NCI-H2081 treated with DMSO at 0.1 percent for 48 hours (cell line): ENCODE measurements at places on chromosomes 3 and 15.

DNA sequence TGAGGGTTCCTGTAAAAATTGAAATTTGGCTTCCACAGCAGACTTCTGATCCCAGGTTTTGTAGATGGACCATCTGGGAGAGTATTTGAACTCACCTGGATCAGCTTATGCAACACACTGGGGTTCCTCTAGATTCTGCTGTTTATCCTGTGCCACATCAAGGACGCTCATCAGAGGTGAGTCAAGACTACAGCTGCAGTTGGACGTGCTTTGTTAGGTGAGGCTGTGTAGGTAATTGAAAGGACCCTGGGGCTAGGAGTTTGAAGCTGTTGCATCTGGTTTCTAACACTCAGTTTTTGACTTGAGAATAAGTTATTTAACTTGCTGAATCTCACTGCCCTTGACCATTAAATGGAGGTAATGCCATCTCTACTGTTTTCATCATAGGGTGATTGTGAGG is 394.2 kb downstream of the EDEM1 start:
- no peak for DNase-seq

- DNase-seq, result no peak
Measured at GRCh38 chr15:67092752-67093503, 27.5 kb downstream of the SMAD3 start.

DNA sequence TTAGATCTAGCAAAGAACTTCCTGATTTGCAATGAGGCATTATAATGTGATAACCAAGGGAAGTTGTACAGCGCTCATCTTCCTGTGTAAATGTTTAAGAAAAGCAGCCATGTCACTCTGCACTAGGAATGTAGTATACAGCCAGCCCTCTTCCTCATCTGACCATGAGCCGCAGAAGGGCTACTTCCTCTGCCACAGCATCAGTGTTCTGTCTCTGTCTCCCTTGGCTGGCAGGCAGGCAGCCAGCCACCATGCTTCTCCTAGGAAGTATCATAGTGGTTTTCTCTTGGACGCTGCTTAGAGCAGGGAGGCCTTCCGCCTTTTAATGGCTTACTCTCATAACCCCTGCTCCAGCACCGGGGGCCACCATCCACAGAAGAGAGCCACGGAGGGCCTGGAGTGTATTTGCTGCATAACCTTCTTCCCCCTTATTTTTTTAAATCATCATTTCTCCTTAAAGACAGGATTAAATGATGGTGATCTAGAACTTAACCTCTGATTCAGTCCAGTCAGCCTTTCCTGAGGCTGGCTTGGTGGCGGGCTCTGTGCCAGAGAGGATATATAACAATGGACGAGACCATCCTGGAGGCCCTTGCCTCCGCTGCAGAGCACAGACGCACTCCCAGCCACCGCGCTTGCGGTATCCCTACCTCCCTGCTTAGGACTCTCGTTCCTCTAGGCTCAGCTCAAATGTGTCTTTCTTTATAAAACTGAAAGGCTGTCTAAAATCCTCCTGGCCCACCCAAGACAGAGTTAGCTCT is 57.3 kb upstream of the PLXNA1 start:
- DNase-seq, result no peak

GRCh38 chr3:178392511-178392926 is 143.7 kb upstream of the KCNMB2 start:
- no peak for DNase-seq

DNA sequence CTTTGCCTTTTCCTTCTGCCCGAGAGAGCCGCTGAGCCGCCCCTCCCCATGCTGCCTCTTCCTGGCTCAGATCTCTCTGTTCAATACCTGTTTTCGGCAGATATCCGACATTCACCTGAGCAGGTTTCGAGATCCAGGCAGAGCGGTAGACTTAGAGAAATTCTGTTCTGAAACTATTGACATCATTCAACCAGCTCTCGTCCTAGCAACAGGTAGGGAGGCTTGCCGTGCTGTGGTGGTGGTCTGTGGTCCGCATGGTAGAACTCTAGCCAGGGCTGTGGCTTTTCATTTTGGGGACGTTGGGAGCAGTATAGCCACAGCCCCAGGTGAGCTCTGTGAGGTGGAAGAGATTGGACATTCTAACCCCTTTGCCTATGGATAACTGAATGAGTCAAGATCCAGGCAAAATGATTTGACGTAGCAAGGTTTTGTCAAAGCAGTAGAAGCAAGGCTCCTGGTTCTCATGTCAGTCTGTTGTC is 810 bp downstream of the TMEM62 start:
- no peak for DNase-seq

DNA sequence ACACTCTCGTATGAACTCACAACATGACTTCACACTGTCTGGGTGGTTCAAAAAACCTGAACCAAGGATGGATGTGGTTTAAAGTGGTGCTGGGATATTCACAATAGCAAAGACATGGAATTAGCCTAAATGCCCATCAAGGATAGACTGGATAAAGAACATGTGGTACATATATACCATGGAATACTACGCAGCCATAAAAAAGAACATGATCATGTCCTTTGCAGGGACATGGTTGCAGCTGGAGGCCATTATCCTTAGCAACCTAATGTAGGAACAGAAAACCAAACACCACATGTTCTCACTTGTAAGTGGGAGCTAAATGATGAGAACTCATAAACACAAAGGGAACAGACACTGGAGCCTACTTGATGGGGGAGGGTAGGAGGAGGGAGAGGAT is 3.3 kb upstream of the PRSS50 start:
- DNase-seq, result no peak

- DNase-seq, result no peak
Measured at GRCh38 chr3:33636125-33636850, 81.8 kb downstream of the CLASP2 start.

GRCh38 chr3:169310184-169310939 is 353.1 kb downstream of the MECOM start:
- DNase-seq, result no peak
